ENCODE measurements at places on chromosomes 4 and X.

- DNase-seq, result no peak
Observed at GRCh38 chr4:126890994-126891393, 741.8 kb upstream of the INTU start.

DNA sequence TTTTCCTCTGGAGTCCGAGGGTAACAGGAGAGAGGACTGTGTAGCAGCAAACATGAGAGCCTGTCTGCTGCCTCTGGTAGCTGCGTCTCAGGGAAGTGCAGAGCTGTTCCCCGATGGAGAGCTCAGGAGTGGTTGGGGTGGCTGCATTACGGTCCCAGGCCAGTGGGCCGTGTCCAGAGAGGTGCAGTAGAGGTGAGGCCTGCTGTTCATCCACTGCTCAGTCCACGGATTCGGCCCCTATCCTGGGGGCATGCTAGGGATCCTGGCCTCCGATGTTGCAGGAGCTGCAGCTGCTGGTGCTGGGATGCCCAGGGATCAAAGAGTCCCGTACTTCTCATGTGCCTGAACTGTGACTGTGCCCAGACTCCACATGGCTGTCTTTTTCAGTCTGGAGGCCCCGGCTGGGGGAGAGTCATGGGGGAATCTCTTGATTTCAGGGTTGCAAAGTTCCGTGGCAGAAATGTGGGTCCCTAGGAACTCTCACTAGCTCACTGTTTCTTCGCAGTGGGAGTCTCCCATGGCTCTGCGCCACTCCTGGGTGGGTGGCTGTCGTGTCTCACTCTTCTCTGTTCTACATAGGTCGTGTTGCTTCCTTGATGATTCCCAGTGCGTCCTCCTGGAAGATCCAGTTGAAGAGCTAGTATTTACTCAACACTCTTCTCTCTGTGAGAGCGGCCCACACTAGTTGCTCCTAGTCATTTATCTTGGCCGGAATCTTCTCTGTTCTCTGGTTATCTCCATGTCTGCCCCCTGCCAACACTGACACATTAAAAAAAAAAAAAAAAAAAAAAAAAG, 109.5 kb upstream of the CENPE start:
- no peak for DNase-seq

DNA sequence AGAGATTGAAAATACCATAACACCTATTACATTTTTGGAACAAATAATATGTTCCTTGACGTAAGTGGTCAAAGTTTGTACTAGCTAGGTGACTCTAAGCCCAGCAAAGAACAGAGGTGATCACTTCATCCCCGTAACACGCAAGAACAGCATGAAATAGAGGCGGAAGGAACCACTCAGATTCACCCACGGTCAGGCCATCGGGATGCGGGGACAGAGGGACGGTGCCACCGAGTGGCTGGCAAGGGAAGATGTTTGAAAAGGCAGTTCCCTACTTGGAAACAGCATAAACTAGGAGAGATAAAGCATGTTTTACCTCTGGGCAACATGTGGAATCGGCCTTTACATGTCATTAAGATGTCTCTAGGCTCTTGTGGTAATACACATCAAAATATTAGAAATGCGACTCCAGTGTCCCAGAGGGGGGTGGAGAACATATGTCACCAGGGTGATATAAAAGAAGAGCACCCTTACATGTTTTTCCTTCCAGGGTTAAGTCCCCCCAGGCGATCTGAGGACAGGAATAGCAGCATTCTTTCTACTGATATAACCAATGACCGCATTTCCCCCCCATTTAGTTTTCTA, 84.0 kb downstream of the PHKA2 start:
- DNase-seq, result peak; percentile 22

GRCh38 chrX:46380148-46380752, 165.0 kb downstream of the ZNF674 start:
- no peak for DNase-seq

DNA sequence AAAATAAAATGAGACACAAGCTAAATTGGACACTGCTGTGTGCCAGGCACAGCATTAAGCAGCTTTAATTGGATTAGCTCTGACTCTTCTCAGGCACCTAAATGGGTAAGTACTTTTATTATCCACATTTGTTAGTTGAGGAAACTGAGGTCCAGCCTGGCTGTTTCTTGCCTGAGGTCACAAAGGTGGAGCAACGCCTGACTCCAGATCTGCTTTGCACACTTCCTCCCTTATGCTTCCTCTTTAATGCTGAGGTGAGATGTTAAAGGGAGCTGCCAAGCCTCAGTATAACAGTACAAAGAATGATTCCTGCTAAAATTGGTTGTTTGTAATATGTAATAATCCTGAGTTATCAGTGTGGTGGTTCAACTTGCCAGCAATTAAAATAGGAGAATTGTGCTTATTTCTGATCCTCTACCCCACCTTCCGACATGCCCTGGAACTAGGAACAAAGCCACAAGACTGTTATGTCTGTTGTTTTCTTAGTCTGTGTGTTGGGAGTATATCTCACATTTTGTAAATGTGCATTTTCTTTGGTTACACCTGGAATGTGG, 74.4 kb downstream of the AFF1 start:
- DNase-seq, result no peak

DNA sequence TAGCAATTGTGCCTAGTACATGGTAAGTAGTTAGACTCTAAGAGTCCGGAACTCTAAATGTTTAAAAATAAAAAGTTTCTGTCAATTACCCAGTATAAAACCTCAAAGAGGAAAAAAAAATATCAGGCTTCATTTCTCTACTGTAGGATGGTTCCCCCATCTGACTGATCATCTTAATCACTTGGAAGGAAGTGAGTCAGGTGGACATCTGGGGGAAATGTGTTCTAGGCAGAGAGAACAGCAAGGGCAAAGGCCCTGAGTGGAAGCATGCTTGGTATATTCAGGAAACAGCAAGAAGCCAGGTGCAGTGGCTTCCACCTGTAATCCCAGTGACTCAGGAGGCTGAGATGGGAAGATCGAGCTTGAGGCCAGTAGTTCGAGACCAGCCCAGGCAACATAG, 2.9 kb upstream of the EIF1AX start:
- no peak for DNase-seq

GRCh38 chr4:123603165-123603564, 206.6 kb downstream of the SPRY1 start:
- DNase-seq, result no peak

- no peak for DNase-seq
Observed at GRCh38 chr4:107997794-107998193, 8.1 kb downstream of the HADH start.

- DNase-seq, result no peak
Observed at GRCh38 chr4:81628489-81628888, 156.8 kb upstream of the RASGEF1B start.

DNA sequence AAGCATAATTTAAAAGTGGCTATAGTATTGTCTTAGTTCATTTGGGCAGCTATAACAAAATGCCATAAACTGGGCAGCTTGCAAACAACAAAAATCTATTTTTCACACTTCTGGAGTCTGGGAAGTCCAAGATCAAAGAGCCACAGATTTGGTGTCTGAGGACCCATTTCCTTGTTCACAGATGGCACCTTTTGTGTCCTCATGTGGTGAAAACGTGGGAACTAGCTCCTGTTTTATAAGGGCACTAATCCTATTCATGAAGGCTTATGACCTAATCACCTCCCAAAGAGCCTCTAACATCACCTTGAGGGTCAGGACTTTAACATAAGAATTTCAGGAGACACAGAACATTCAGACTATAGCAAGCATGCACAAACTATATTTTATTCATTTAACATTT, 126.5 kb upstream of the WDFY3 start:
- DNase-seq, result no peak

GRCh38 chrX:21996872-21997455, 35.2 kb upstream of the PHEX start:
- DNase-seq, result no peak

GRCh38 chrX:29453333-29453732, 762.0 kb upstream of the MAGEB2 start:
- no peak for DNase-seq

DNA sequence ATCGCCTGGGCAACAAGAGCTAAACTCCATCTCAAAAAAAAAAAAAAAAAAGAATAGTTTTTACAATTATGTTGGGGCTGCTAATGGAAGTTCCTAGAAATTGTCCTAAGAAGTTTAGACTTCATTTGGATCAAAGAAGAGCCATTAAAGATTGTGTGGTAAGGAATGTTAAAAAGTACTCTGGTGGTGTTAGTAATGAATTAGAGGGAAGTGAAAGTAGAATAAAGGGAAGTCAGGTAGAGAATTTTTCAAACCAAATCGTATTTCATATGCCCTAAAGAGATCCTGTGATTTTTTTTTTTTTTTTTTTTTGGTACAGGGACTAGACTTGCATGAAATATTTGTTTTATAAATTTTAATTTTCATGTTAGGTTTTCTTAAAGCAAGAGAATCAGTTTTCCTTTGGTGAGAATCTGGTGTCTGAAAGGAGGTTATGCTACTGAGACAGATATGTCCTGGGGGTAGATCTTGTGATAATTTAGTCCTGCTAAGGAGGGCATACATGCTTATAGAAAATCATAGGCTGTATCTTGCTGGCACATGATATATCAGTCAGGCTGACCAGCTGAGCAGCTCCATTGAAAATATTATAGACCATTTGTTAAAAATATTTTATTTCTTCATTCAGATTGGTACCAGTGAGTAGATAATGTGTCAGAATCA, 10.7 kb downstream of the SEC24B start:
- DNase-seq, result no peak

- no peak for DNase-seq
Observed at GRCh38 chrX:107119283-107119682, 661 bp upstream of the RBM41 start.

- DNase-seq, result no peak
Observed at GRCh38 chr4:6932475-6932874, 22.8 kb downstream of the TBC1D14 start.

- DNase-seq, result no peak
Observed at GRCh38 chr4:91099666-91100065, 972.5 kb downstream of the CCSER1 start.

DNA sequence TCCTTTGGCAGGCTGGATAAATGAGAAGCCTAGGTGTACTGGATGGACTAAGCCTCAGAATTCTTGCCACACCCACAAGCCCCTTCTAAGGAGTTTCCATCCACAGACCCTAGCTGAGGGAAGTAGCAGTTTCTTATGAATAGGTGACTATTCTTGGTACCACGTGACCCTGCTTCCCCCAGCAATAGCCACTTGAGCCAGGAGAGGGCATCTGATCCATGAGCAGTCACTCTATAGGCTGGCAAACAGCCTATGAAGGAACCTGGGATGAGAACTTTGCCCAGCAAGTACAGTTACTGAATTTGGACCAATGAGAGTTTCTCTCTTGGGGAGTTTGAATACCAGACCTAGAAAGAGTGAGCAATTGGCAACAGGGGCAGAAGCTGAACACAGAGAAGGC, 84.0 kb downstream of the RTL9 start:
- peak; percentile 58 for DNase-seq

GRCh38 chr4:84750260-84750959, 167.5 kb downstream of the CDS1 start:
- DNase-seq, result peak; percentile 26

- no peak for DNase-seq
Observed at GRCh38 chrX:148441387-148441786, 59.0 kb upstream of the AFF2 start.

GRCh38 chr4:122259849-122260248, 107.7 kb downstream of the BLTP1 start:
- DNase-seq, result no peak

DNA sequence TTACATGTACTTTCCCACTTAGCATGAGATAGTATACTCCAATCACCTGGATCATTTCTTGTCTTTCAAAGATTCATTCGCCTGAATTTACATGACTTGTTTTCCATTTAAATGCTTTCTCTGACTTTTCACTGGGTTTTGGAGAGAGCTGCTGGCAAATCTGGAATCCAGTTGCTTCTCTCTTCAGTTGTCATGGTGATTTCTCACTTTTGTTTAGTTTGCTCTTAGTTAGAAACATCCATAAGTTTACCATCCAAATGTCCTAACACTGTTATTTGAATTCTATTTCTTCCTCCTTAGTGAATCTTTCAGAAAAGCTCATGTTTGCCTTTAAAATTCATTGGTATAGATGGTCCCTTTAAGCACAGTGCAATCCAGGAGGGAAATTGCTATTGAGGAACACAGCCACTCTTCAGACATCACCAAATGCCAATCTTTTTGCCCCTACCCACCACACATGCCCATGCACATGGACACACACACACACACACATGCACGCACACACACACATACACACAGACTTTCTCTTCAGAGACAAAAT, 51.7 kb downstream of the REELD1 start:
- no peak for DNase-seq

GRCh38 chr4:40292313-40292759, 42.8 kb upstream of the CHRNA9 start:
- DNase-seq, result no peak

GRCh38 chr4:162645381-162645780, 481.6 kb upstream of the FSTL5 start:
- DNase-seq, result no peak

DNA sequence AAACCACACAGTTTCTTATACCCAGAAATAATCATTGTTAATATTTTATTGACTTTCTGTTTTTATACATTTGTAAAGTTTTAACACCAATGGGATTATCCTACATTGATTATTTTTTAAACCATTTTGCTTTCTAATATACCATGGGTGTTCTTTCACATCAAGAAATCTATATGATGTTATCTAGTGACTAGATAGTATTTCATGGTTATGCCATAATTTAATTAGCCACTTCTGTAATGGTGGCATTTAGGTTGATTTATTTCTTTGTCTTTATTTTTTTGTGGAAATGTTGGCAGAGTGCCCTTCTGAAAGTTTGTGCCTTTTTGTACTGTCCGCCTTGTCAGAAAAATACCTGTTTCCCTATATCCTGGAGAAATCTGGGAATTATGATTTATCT, 193.3 kb downstream of the CEP135 start:
- no peak for DNase-seq

DNA sequence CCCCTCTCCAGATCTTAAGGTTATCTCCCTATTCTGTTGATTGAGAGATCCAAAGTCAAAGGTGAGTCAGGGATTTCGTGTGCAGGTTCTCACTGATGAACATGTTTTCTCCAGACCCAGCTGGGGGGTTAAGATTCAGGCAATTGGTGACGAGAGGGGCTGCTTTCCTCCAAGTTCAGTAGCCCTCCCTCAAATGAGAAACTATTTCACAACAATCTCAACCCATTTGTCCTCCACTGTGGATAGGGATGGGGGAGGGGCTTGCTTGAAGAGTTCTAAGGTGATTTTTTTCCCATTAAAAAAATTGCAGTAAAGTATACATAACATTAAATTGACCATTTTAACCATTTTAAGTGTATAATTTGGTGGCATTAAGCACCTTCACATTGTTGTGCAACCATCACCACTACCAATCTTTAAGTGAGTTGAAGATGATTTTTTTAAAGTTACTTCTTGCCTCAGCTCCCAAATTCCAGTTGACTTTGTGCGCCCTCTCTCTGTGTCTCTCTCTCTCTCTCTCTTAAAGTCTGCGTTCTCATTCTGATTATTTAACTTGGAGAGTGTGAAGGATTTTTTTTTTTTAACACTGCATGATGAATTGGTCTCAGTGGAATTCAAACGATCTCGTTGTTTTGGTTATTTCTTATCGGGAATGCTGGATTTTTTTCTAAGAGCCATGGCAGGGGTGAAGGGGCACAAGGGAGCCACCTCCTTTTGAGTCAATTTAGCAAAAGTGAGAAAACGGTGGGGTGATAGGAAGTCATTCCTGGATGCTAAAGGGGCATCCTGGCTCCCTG, 175.9 kb downstream of the SHROOM3 start:
- no peak for DNase-seq
